ENCODE measurements at places on chromosomes 16 and 17.

GRCh38 chr17:82930924-82931698, 91.3 kb upstream of the ZNF750 start:
- DNase-seq, result no peak

DNA sequence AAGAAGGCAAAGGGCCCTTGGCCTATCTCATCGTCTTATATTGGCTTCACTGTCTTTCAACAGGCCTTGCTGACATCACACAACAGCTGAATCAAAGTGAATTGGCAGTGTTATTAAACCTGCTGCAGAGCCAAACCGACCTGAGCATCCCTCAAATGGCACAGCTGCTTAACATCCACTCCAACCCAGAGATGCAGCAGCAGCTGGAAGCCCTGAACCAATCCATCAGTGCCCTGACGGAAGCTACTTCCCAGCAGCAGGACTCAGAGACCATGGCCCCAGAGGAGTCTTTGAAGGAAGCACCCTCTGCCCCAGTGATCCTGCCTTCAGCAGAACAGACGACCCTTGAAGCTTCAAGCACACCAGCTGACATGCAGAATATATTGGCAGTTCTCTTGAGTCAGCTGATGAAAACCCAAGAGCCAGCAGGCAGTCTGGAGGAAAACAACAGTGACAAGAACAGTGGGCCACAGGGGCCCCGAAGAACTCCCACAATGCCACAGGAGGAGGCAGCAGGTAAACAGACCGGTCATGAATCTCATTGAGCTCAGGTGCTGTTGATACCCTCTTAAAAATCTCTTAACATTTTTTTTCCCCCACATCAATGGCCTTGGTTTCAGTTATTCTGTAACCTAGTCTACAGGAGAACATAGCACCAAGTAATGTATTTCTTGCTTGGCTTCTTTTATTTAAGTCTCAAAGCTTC, 64.7 kb downstream of the CDK12 start:
- DNase-seq, result no peak

DNA sequence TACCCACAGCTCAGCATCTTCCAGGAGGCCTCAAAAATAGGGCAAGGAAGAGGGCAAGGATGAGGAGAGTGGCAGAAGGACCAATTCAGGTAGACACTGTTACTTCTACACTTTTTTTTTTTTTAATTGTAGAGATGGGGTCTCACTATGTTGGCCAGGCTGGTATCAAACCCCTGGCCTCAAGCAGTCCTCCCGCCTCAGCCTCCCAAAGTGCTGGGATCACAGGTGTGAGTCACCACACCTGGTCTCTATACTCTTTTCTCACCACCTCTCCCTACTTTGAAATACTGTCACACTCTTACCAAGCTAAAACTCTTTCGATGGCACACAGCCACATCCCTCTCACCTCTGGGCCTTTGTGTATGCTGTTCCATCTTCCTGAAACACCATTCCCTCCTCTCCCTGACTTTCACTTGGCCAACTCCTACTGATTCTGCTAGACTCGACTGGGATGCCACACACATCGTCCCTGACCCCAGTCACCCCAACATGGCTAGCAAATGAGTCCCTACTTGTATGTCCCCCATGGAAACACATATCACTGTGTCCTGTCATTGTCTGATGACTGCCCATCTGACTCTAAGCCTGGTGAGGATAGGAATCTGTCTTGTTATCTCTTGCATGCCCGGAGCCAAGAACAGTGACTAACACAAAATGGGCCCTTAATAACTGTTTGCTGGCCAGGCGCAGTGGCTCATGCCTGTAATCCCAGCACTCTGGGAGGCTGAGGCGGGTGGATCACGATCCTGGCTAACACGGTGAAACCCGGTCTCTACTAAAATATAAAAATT, 7.2 kb upstream of the SLC43A2 start:
- DNase-seq, result no peak

DNA sequence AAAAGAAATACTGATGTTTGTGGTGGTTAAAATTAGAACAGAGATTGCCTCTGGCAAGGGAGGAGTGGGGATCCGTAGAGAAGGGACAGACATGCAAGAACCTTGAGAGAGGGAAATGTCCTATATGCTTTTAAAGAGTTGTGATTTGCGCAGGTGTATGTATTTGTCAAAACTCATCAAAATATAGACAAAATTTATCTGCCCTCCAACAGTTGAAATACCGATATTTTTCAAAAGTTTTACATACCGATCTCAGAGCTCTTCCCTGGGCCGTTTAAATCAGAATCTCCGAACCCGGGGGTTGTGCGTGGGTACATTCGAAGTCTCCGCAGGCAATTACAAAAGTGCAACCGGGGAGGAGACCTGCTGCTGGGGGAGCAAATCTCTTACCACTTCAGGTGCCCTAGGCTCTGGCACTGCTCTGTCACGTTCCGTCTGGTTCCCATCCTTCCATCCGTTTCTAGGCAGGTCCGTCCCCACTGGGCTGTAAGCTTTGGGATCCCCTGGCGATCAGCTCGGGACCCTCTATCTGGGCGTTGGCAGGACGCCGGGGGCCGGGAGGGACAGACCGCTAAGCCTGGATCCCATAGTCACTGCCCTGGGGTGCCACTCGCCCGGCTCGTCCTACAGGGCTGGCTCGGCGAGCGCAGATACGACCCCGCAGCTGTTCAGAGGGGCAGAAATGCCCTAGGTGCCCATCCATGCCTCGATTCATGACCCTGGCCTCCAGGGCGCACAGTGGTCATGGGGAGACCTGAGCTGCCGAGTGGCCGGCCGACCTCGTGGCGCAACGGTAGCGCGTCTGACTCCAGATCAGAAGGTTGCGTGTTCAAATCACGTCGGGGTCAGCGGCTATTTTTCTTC, 4.2 kb downstream of the BORCS6 start:
- DNase-seq, result peak; percentile 80

- DNase-seq, result no peak
Measured at GRCh38 chr16:73037331-73037745, 10.6 kb downstream of the ZFHX3 start.
